ENCODE measurements at places on chromosomes 4 and X.

DNA sequence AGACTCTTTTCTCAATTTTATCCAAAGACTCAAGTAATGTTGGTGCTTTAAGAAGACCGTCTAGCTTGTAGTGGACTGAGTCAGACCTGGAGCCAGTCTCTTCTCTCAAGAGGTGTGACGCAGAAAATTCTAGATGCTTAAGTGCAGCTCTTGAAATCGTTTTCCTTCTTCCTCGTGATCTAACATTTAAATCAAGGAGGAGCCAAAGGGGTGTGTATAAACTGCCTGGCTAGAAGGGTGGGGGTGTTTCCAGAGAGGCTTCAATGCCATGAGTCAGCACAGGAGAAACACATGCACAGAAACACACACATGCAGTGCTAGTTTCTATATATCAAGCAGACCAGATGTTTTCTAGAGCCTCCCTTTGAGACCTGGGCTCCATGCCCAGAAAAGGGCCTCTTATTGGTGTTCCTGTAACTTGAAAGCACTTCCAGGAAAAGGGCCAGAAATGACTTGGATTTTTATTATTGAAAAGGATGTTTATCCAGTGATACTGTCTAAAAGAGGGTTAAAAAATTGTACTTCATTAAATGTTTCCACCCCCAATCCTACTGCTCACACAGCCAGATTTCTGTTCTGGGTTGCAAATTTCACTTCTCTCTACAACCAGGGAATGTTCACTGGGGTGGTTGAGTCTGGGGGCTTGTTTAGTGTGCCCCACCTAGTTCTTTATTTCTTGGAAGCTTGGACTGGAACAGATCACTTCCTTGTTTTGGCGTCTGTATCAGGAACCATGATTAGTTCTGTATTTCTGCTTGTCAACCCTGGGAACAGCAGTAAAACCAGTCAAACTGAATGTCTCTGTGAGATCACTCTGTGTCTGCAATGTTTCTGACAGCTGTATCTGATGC is at the start of gene CLIC2:
TSS of gene CLIC2 (minus strand) at position 129 of the 851 bp plus-strand sequence. CDS start 187 bp downstream, outside the sequence.
- DNase-seq, result no peak

- DNase-seq, result peak; percentile 75
These were observed 79.1 kb downstream of the TRAPPC11 start for GRCh38 chr4:183738081-183738673.

- no peak for DNase-seq
These were observed 268.1 kb upstream of the MAGEB2 start for GRCh38 chrX:29947225-29947624.

- DNase-seq, result peak; percentile 1
These were observed 56.0 kb upstream of the MAGED1 start for GRCh38 chrX:51837451-51837850.

DNA sequence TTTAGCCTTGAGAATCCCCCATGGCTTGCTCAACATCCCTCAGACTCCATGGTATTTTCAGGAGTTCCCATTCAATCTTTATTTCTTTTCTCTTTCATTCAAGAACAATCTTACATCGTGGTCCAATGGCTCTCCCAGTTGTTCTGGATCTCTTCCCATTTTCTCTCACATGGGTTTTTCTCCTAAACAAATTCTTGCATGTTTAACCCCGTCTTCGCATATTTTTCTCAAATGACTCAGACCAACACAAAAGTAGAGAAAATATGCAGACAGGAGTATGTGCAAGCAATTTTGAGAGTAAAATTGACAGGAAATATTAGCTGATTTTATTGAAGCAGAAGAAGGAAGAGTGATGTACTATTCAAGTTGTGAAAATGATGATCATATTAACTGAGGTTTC is 396.4 kb upstream of the TRAM1L1 start:
- DNase-seq, result peak; percentile 69

GRCh38 chr4:151983854-151984253 is 223.0 kb upstream of the GATB start:
- peak; percentile 4 for DNase-seq

- peak; percentile 35 for DNase-seq
These were observed 84.6 kb downstream of the GPR143 start for GRCh38 chrX:9681011-9681410.

GRCh38 chr4:4640692-4641091 is 98.8 kb upstream of the STX18 start:
- DNase-seq, result no peak

DNA sequence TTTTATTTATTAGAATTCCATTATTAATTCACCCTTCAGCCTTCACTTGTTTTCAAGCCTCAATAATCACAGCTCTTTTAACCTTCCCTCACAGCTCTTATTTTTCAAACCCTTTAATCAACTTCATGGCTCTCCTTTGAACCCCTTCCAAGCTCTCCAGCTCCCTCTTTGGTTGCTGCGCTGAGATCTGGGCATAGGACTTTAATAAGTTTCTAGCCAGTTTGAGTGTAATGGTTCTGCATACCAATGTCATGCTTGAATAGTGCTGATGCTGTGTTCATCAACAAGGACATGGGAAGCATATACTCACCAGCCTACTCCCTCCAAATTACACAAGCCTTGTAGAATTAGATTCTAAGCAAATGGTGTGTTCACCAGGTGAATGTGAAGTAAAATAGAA is 3.5 kb upstream of the RNF212 start:
- peak; percentile 70 for DNase-seq

DNA sequence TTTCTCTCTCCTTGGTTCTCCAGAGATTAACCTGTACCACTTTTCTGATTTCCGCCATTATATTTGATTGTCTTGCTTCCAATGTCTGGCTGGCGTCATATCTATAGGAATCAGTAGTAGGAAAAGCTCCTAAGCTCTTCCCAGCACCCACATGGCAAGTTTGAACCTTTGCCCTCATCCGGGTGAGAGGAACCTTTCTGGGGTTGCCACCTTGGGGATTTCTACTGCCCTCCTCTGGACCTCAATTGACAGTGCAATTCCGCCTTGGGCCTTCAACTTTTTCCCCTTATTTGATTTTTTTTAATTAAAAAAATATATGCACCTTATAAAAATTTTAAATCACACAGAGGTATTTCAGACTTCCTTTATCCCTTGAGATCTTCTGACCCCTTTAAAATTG is 2.0 kb upstream of the CXorf66 start:
- DNase-seq, result no peak

- DNase-seq, result peak; percentile 77
These were observed 108.7 kb upstream of the ATP6AP2 start for GRCh38 chrX:40471965-40472648.

DNA sequence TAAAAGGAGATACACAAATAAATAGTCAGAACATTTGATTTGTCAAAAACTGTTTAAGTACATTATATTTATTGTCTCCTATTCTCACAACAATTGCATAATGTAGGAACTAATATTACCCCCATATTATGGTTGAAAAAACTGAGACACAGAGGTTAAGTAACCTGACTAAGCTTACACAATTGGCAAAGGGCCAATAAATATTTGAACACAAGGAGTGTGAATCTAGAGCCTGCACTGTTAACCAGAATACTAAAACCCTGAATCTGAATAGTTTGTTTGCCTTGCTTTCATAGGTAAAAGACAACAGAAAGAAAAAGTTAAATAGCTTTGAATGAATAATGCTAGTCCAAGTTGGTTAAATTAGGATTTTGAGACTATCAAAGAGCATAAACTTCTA is 55.2 kb downstream of the IL13RA2 start:
- DNase-seq, result no peak

- DNase-seq, result peak; percentile 86
These were observed 152.3 kb downstream of the WDFY3 start for GRCh38 chr4:84814094-84814750.

DNA sequence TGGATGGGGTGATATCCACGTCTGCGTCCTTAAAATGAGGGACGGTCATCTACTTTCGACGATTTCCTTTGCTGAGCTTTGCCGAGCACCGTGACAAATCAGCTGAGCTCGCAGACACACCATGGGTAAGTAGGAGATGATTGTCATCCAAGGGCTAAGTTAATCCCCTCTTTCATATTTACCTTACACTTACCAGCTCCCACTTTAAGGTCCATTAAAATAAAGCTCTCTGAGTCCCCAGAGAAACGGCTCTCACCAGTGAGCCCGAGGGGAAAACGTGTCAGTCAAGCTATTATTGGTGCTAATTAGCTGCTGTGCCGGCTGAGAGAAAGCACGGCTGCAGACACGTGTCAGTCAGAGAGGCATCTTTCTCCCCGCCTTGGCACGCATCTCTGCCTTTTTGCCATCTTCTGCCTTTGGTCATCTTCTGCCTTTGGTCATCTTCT is 72.2 kb downstream of the CRLF2 start:
- no peak for DNase-seq

Data from kidney tubule cell (primary cell).